CD4-positive, alpha-beta T cell treated with Interleukin-1 beta for 1 hour (primary cell): ENCODE measurements at places on chromosomes 7 and 10.

- DNase-seq: no peak
Measured at GRCh38 chr10:113149626-113150025, 199.6 kb downstream of the TCF7L2 start.

DNA sequence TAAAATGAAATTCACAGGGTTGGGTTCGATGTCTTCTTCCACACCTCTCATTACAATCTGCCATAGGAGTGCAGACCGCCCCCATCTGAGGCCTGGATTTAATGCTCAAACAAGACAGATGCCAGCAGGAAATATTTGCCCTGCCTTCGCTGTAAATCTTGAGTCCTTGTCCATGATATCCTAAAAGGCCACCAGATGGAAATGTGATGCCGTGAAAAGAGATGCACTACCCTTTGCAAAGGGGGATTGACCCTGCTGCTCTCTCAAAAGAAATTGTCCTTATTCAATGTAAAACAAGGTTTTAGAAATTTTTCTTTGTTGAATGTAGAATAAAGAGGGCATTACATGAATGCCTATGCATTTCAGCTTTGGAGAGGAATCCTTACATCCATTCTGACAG lies 37.5 kb downstream of the AGAP4 start:
- no peak for DNase-seq

GRCh38 chr7:68722044-68722443 lies 876.2 kb upstream of the AUTS2 start:
- DNase-seq: no peak

- no peak for DNase-seq
Measured at GRCh38 chr10:17965649-17966235, 14.0 kb downstream of the SLC39A12 start.

- no peak for DNase-seq
Measured at GRCh38 chr7:118289476-118289875, 65.0 kb downstream of the ANKRD7 start.

GRCh38 chr7:2051707-2052656 lies 180.8 kb downstream of the MAD1L1 start:
- DNase-seq: no peak

GRCh38 chr10:11106621-11107374 lies 89.1 kb downstream of the CELF2 start:
- DNase-seq: no peak
